ENCODE measurements at places on chromosomes 4 and X. TPM values are rescaled to one million over a fixed set of nuclear protein-coding genes. Genes with fewer than 3 reads are reported as not detected.
A peak's percentile ranks its signal among the peaks of the same experiment; 100 is the strongest.

DNA sequence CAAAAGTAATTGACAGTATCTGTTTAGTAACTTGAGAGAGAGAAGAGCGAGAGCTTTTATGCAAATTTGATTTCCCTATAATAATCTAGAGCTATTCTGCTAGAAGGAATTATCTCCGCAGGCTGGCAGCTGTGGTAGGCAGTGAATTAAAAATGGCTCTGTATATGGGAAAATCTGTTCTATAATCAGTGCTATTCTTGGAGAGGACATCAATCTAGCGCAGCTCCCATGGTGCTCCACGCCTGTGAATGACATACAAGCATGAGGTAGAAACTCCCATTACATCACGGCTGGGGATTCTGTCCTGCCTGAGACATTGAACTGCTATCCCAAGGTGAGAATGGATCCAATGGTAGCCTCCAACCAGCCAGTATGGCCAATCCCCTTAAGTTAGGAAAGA lies 179.0 kb downstream of the DHX15 start:
- no peak for DNase-seq

- no peak for DNase-seq
Observed at GRCh38 chrX:109372716-109373115, 109.2 kb downstream of the GUCY2F start.

DNA sequence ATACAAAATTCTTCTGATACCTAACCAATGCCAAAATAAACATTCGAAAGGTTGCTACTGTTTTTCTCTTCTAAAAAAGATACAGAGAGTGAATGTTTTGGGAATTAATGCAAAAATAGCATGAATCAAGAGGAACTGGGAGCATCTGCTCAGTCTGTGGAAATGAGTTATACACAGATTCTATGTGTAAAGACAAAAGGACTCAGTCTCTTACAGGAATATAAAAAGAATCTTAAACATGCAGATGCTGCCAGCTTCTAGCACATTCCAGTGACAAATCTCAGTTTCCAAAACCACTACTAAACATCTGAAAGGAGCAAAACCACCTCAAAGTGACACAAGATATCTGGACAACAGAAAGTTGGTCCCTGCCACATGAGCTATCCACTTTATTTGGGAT lies 55.0 kb downstream of the PAPSS1 start:
- no peak for DNase-seq

Gene GAR1
- 9.9 TPM for total RNA-seq

DNA sequence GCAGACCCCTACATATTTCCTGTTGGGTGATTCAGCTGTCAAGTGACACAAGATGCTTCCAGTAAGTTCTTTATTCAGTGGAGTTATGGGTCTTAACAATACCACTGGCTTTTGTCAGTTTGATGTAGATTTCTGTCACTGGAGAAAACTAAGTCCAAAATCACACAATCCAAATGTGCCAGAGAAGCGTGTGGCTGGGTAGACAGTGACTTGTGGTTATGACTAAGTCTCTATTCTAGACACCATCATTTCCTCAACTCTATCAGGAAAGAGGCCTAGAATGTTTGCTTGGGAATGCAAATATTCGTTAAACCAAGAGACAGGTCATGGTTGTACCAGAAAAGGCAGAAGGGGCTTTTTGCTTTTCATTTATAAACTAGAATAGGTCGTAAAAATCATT lies 54.4 kb upstream of the HS3ST1 start:
- no peak for DNase-seq

- DNase-seq, result peak; percentile 53
Observed at GRCh38 chr4:151806511-151806927, 45.7 kb upstream of the GATB start.

- DNase-seq, result no peak
Observed at GRCh38 chr4:82358847-82359246, 14.9 kb downstream of the HNRNPD start.

GRCh38 chrX:20221902-20222301 lies 44.8 kb downstream of the RPS6KA3 start:
- no peak for DNase-seq

Measured in heart right ventricle (tissue), 16 donors.